Vagina (tissue), 2 donors: ENCODE measurements at places on chromosomes 2 and 18.

GRCh38 chr2:227504700-227505099 lies 32.7 kb downstream of the AGFG1 start:
- no peak for DNase-seq

- no peak for DNase-seq
Measured at GRCh38 chr2:186984966-186985365, 136.0 kb upstream of the ZSWIM2 start.

GRCh38 chr2:116696903-116697302 lies 1117.6 kb upstream of the DDX18 start:
- no peak for DNase-seq

DNA sequence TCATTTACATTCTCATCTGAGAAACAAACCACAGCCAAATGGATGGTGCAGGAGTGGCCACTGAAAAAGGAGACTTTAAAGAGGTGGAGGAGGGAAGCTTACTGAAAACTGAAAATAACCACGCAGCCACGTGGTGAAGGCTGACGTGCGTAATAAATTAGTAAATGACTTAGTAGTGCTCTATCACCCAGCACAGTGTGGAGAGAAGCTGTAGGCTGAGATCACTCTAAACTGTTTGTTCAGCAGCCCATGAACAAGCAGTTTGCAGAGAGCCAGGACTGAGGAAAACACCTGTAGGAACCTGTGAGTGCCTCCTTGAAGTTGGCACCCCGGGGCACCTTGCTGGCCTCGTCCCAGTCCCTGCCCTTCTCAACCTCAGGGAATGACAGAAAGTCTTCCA lies 193.0 kb downstream of the TXNL1 start:
- no peak for DNase-seq

DNA sequence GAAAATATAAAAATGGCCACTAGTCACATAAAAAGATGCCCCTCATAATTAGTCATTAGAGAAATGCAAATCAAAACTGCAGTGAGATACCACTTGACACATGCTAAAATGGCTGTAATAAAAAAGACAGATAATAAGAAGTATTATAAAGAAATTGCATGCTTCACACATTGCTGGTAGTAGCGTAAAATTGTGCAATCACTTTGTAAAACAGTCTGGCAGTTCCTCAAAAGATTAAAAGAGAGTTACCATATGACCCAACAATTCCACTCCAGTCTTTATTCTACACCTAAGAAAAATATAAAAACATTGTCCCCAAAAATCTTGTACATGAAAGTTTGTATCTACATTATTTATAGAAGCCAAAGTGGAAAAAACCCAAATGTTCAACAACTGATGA lies 170.6 kb upstream of the FIGN start:
- DNase-seq = no peak

- DNase-seq = peak; percentile 42
Measured at GRCh38 chr18:62412231-62412979, 87.3 kb downstream of the TNFRSF11A start.

DNA sequence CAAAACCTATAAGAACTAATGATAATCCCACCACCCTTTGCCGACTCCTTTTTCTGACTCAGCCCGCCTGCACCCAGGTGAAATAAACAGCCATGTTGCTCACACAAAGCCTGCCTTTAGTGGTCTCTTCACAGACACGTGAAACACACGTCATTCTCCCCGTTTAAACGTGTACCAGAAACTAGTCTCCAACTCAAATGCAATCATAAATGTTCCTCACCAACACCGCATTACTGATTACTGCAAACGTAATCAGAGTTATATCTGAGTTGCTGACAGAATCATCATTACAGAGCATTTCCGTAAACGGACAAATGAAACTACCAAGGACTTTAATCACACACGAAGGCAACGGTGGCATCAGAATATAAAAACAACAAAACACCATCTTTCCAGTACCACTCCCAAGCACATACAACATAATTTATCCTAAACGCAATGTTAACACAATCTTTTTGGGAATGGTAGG lies 1.9 kb downstream of the CLK1 start:
- no peak for DNase-seq

- DNase-seq = no peak
Measured at GRCh38 chr2:101843048-101843447, 145.5 kb downstream of the MAP4K4 start.

DNA sequence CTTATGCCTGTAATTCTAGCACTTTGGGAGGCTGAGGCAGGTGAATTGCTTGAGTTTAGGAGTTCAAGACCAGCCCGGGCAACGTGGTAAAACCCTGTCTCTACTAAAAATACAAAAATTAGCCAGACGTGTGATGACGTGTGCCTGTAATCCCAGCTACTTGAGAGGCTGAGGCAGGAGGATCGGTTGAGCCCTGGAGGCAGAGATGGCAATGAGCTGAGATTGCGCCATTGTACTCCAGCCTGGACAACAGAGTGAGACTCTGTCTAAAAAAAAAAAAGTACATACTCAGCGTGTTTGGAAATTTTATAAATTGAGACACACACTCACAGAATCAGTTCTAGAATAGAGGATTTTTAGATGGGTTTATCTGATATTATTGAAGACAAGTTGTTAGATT lies 17.1 kb upstream of the GIGYF2 start:
- no peak for DNase-seq

DNA sequence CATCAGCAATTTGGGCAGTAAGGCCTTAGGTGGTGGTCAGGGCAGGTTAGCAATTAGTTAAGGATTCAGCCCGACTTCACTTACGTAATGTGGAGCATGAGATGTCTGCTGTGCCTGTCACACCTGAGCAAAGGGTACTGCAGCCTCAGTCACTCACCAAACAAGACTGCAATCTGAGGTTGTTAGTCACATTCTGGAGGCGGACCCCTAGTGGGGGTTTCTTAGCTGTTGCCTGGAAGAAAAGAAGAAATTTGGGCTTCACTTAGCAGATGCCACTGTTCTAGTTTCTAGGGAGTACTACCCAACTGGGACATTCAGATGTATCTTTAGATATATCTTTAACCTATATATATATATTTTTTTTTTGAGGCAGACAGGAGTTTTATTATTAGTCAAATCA lies 529.9 kb downstream of the SLC4A3 start:
- DNase-seq = no peak

- DNase-seq = no peak
Measured at GRCh38 chr2:225270861-225271260, 128.6 kb upstream of the NYAP2 start.

GRCh38 chr2:6993936-6994335 lies 76.7 kb downstream of the RNF144A start:
- no peak for DNase-seq

GRCh38 chr2:19846567-19846966 lies 55.2 kb downstream of the TTC32 start:
- no peak for DNase-seq

GRCh38 chr2:66919286-66919685 lies 477.8 kb upstream of the ETAA1 start:
- no peak for DNase-seq

GRCh38 chr2:15050483-15050882 lies 418.0 kb downstream of the LRATD1 start:
- DNase-seq = peak; percentile 65

DNA sequence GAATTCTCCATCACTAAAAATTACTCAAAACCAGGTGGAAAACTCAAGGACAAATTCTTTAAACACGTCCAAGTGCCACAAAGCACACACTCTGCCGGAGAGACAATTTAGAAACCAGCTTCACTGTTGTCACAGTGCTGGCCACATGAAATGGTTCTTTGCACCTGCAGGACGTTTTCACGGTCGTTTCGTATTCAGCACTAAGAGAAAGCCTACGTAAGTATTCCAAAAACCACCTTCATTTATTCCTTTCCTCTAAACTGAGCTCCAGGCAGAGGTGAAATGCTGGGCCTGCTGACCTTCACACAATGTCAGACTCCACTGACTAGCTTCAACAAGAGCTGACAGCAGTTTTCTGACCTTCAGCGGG lies 680 bp downstream of the ATP5F1A start:
- no peak for DNase-seq

DNA sequence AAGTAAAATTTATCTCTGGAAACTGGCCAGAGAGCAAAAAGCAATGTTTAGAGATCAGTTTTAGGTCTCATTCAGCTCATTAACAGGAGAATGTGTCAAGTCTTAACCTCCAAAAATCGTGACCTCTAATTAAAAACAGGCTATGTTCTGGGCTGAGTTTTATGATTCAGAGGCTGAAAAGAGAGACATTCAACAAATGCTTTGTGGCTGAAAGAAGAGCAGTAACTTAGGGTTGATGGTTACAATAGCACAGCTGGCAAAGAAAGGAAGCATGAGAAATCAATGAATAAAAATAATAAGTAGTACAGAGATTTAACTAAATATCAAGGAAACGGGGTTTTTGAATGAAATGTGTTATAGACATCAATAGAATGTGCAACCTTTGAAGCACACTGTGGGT lies 13.1 kb downstream of the TGIF1 start:
- DNase-seq = no peak

- no peak for DNase-seq
Measured at GRCh38 chr2:172997031-172997430, 78.6 kb upstream of the MAP3K20 start.

- no peak for DNase-seq
Measured at GRCh38 chr2:50014168-50014567, 859.9 kb upstream of the FSHR start.

- no peak for DNase-seq
Measured at GRCh38 chr18:58481321-58482180, 147.3 kb downstream of the ALPK2 start.

DNA sequence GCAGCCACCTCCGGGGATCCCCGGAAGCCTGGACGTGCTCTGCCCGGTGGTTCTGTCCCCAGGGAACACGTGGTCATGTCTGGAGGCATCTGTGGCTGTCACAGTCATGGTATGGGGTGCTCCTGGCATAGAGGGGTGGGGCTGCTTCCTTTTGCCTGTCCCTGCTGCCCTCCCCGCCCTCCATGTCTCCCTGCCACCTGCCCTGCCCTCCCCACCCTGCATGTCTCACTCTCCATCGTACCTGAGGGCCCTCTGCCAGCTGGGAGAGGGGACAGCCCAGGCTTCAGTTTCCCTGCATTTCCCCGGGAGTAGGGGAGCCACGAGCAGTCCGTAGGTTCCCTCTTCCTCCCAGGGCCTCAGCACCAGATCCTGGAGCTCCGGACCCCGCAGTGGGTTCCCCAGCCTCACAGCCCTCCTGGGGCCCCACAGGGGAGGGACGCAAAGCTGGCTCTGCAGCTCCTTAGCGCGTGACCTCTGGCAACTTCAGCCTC lies 90.0 kb upstream of the CTDP1 start:
- DNase-seq = no peak
